ENCODE measurements at places on chromosomes 1 and 21. TPM values are rescaled to one million over a fixed set of nuclear protein-coding genes. Genes with fewer than 3 reads are reported as not detected.

CD101 gene
- total RNA-seq, result 3.1 TPM

DNA sequence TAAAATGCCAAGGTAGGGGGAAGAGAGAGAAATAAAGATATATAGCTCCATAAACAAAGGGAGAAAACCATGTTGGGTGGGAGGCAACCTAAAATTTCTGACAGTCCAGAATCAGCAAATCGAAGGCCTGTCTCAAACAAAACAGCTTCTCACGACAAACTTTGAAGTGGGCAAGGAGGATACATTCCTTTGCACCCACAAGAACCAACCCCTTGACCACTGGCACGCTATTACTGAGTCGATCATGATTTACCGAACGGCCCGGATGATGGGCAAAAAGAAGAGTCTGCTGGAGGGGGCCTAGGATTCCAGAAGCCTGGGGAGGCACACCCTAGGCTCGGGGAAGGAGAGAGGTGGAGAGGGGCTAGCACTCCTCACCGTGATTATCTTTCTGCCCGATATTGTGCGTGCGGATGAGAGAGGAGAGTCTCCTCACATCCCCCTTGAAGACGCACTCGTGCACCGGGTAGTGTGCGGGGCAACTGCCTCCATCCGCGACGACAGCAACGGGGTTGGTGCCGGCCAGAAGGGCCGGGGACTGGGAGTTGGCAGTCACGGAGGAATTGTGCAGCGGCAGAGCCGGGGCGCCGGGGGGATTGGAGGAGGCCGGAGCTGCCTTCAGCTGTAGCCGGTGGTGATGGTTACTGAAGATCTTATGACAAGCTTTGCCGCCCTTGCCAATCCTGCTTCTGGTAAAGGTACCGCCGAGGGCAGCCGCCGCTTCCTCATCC is 756 bp downstream of the ANKRD13C start:
- DNase-seq, result peak; percentile 49

DNA sequence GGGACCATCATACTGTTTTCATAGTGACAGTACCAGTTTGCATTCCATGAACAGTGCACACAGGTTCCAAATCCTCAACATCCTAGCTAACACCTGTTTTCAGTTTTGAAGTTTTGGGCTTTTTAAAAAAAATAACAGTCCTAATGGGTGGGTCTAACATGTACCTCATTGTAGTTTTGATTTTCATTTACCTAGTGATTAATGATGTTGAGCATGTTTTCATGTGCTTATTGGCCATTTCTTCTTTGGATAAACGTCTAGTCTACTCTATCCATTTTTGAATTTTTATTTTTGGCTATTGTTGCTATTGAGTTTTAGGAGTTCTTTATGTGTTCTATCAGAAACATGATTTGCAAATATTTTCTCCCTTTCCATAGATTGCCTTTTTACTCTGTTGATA is 3.4 kb downstream of the GBP6 start:
- no peak for DNase-seq

GRCh38 chr1:8910914-8911313 is 32.4 kb upstream of the ENO1 start:
- no peak for DNase-seq

DNA sequence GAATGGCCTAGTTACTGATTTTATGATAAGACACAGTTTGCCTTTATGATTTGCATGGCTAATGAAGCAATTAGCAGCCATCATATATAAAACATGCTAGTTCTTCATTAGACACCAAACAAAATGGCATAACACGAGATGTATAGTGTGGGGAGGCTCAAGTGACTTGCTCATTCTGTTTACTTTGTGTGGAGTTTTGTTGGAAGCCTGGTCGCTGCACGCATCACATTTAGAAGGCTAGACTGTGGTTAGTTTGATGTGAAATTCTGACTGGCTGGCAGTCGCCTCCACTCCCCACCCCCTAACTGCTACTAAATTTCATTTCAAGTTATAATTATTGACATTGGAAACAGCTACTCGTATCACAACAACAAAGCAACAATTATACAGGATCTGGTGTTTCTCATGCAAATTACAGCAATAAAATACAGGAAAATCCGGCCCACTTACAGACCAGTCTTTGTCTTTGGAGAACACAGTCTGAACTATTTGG is 356.1 kb downstream of the LMO4 start:
- DNase-seq, result no peak

DNA sequence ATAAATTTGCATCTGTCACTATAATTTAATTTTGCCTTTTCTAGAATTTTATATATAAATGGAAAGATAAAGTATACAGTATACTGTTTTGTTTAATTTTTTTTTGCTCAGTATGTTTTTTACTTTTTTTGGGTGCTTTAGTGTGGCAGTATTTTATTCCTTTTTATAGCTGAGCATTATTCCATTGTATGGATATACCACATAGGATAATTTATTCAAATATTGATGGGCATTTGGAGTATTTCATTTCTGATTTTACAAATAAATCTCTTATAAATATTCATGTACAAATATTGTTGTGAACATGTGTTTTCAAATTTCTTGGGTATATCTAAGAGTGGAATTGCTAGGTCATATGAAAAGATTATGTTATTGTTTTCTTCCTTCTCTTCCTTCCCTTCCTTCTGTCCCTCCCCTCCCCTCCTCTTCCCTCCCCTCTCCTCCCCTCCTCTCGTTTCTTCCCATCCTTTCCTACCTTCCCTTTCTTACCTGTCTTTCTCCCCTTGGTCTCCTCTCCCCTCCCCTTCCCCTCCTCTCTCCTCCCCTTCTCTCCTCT is 18.5 kb downstream of the SLC35A3 start:
- no peak for DNase-seq

DNA sequence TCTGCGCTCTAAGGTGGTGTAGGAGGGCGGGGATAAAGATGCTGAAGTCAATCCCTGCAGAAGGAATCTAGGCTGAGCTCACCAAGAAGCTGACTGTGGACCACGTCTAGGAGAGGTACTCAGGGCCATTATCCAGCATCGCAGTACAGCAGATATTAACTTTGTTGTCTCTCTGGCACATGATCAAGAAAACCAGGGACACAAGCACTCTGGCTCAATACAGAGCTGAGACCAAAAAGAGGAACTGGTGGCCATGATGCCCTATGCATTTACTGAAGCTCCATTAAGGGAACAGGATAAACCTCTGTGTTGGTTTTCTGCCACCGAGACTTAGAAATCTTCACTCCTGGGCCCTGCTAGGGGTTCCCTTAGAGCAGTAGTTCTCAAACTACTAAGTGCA is 38.0 kb upstream of the ANGPTL7 start:
- no peak for DNase-seq
